ENCODE measurements at places on chromosomes 2 and 18. TPM values are rescaled to one million over a fixed set of nuclear protein-coding genes. Genes with fewer than 3 reads are reported as not detected.

Gene DYNC1I2
- total RNA-seq, result 72.8 TPM

Gene NFATC1
- total RNA-seq, result 30.8 TPM

Gene CNRIP1
- total RNA-seq, result not detected

Gene PDE1A
- total RNA-seq, result 0.08 TPM

Gene RAPGEF4
- 0.62 TPM for total RNA-seq

Gene MBOAT2
- 34.8 TPM for total RNA-seq

Gene IRS1
- 27.3 TPM for total RNA-seq
